NT2/D1 (cell line): ENCODE measurements at places on chromosomes 3 and 15.

DNA sequence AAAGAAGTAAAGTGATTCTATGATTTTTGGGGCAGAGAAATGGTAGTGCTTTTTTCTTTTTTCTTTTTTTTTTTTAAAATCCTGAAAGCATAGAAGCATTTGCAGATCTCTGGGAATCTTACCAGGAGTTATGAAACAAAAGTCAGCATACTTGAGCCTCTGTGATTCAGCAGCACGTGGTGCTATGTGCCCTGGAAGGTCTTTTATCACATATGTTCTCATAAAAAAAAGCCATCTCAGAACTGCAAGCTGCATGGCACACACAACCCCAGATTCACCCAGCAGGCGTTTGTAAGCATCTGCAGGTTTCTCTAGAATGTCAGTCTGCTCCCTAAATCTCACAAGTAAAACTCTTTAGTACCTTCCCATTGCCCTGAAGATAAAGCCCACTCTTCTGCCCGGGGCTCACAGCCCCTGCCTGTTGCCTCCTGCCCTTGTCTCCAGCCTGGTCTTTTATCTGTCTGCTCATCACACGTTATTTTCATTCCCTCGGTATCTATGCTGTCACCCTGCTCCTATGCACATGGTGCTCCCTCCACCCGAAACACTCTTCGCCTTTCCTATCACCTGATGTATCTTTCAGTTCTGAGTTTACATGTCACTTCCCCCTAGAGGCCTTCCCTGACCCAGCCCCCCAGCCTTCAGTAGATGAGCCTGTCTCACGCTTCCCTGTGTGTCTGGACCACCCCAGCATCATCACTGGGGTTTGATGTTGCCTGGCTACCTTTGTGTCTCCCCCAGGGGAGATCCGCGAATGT lies 72.4 kb downstream of the CHDH start:
- no peak for DNase-seq

- DNase-seq: no peak
These were observed 5.8 kb upstream of the PLD1 start for GRCh38 chr3:171815973-171816595.

- DNase-seq: no peak
These were observed 46.2 kb downstream of the PTH1R start for GRCh38 chr3:46923559-46924350.

GRCh38 chr3:127488141-127488672 lies 102.3 kb downstream of the TPRA1 start:
- DNase-seq: no peak

GRCh38 chr3:15815696-15816095 lies 17.9 kb upstream of the ANKRD28 start:
- DNase-seq: no peak

- no peak for DNase-seq
These were observed 191.2 kb upstream of the SOX14 start for GRCh38 chr3:137572931-137573330.

DNA sequence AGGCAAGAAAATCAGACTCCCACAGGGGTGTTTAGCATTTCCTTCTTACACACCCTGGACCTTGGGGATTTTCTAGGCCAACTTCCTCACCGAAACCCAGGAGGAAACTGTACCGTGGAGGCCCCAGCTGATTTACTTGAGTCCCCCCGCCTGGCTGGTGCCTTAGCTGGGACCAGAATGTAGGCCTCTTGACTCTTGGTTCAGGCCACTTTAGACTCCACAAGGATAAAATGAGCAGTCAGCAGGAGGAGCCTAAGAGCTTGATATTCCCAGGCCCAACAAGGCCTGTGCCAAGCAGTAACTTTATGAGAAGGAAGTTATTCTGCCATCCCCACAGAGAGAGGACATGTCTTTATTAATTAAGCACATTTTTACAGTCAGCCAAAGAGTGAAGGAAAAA lies 4.6 kb upstream of the APBA2 start:
- DNase-seq: no peak

DNA sequence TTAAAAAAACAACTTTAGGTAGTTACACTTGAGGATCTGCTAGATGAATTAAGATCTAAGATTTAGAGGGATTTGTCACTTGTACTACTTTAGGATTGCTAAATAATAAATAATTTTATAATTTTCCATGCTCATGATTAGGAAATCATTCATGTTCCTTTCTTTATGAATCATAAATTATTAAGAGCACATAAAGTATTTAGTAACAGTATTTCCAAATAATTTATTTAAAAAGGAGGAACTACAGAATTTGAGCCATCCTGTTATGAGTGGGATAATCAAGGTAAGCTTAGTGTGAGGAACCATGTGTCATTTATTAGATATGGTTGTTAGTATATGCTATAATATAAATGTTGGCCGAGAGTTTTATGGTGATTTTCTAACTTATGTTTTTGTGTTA lies 37.5 kb upstream of the C3orf38 start:
- DNase-seq: no peak

DNA sequence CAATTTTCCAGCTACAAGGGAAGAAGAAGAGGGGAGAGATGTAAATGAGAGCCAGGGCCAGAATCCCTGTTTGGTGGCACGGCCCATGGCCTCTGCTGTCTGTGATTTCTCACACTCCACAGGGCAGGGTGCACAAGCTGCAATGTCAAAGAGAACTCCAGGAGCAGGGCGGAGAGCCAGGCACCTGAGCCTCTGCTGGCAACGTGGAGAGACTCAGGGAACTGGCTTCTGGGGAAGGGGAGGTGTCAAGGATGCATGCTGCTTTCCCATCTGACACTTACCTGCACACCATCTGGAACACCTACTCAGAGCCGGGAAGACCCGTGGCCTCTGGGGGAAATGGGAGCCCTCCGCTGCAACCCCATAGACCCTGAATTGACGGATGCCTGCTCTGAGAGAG lies 507.5 kb upstream of the NR2F2 start:
- no peak for DNase-seq

GRCh38 chr3:17135696-17136095 lies 250.9 kb downstream of the PLCL2 start:
- no peak for DNase-seq

- DNase-seq: no peak
These were observed 30.3 kb upstream of the SEC13 start for GRCh38 chr3:10351013-10351735.

- no peak for DNase-seq
These were observed 15.3 kb downstream of the RLBP1 start for GRCh38 chr15:89205991-89206585.

GRCh38 chr15:48896869-48897814 lies 19.2 kb downstream of the EID1 start:
- no peak for DNase-seq

- DNase-seq: no peak
These were observed 33.4 kb downstream of the FANCD2OS start for GRCh38 chr3:10074666-10075065.

DNA sequence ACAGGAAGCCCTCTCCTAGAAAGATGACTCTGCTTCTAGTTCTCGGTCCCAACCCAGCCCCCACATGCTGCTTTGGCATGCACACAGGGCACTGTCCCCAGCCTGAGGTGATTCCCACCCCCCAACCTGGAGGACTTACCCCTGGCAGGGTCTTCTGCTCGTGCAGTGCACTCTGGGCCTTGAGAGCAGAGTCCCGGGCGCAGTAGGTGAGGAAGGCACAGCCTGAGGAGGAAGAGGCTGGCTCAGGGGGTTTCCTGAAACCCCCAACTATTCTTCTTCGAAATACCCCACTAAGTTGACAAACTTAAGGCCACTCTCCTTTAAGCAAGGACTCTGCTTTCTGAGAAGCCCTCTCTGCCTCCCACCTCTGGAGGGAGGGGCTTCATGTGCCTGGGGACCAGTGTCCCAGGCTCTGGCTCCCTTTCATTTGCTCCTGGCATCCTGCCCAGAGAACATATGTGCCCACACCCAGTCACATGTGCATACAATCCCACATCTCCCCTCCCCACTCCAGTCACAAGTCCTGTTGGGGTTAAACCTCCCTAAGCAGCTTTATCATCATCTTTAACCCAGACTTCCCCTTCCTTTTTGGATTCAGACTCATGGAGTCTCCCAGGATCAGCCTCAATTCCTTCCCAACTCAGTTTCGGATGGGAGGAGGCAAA lies 4.1 kb downstream of the CELF6 start:
- DNase-seq: no peak

GRCh38 chr15:50840520-50840919 lies 68.0 kb upstream of the AP4E1 start:
- DNase-seq: no peak

- no peak for DNase-seq
These were observed 40.8 kb downstream of the KCNAB1 start for GRCh38 chr3:156161172-156161571.

DNA sequence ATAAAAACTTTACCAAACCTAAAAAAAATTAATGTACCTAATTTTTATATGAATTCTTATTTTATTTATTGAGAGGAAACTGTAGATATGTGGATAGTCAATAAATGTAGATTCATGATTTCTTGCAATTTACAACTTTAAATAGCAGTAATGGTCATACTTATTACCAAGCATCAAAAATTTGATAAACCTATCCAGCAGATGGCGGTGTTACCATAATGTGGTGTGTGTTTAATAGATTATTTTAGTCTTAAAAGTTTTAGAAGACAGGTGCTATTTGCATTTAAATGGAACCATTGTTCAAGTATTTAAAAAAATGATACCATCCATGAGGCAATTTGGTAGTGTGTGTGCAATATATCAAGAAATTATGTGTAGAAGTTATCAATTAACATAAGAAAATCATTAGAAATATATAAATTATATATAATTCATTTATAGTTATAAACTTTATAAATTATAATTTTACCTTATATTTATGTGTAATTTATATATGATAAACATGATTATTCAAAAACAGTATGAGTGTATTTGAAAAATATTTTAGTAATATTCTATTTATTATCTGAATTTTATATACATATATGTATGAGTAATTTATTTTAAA lies 176.0 kb upstream of the BCHE start:
- DNase-seq: peak; percentile 30

DNA sequence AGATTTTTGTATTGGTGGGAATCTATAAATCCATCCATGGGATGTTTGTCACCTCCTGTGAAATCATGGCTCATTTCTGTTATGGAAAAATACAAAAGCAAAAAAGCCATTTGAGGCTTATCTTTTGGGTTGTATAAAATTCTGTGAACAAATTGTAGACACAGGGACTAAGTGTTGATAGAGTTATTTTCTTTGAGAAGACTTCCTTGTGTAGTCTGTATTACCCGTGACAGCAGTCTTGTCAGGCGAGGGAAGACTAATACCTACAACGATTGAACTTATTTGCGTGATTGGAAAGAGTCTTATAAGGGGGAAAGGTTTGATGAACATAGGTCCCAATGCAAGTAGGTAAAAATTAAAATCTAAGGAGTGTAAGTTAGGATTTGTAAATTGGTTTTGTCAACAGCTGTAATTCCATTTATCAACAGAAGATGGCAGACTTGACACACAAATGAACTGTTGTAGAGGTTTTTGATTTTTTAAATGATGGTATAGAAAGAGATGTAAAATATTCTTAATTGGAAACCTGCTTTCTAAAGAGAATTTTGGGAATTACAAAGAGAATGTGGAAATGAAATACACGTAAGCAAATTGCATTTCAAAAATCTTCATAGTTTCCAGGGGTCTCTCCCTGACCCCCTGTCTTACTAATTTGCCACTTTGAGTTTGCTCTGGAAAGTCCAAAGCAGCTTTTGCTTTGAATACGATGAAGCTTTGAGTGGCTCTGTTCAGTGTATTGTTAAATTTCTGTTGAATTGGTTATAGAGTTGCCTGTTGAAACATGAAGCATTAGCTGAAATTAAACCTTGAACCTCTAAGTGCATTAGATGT lies 33.2 kb downstream of the SLC25A26 start:
- DNase-seq: peak; percentile 15

DNA sequence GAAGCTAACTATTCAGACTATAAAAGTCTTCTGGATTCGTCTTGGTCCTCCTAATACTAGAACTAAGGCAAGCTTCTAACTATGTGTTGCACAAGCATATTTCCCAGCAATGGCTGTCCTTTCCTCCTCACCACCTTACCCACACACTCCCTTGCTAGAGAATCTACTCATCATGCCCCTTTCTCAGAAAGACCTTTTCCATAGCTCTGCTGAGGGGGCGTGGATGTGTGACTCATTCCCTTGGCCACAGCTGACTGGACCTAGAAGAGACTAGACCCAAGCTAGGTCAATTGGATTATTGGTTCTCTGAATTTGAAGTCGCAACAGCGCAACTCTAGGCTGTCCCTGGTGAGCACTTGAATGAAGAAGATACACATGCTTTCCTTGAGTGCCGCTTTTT lies 47.1 kb downstream of the ERC2 start:
- DNase-seq: no peak

GRCh38 chr3:31918179-31919150 lies 62.6 kb downstream of the OSBPL10 start:
- DNase-seq: no peak

DNA sequence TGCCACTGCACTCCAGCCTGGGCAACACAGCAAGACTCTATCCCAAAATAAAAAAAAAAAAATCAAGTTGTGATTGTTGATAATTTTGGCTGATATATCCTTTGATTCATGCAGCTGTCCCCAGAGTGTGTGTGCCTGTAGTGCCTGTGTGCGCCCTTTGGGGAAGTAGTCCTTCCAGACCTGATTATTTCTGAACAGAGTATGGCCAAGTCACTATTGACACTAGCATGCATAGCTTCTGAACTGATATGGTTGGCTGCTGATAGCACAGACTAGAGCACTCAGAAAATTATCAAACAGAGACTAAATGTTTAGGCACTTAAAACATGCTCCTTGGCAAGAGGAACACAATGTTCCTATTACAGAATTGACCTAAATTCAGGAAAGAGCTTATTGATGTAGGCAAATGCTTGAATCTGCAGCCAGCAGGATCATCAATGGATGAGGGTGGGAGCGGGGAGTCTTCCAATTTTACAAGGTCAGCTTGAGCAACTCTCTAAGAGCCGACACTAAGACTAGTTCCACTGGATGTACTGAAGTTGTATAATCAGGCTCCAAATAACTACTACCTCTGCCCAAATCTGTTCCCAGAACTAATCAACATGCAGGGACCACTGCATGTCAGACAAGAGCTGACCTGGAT lies 17.7 kb upstream of the PTPN9 start:
- DNase-seq: no peak

DNA sequence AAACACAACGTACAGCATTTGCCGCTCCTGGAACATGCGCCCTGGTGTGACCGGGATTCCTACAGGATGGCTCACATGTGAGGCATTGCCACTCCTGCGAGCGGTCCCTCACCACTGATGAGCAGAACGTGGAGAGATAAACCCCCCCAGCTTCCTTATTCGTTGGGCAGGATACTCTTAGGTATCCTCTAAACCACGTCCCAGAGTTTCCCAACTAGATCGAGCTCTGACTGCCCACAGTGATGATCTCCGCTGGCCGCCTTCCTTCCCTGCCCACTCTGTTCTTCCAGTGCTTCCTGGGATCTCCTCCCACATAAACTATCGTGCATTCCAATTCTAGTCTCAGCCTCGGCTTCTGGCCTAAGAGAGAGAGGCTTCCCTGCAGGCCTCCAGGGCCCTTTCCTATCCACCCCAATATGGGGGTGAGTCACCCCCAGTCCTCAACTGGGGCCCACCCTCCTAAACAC lies 91.8 kb downstream of the TOP2B start:
- no peak for DNase-seq
